Gastrocnemius medialis (tissue), 4 donors: ENCODE measurements at places on chromosomes 16 and 17. TPM values are rescaled to one million over a fixed set of nuclear protein-coding genes. Genes with fewer than 3 reads are reported as not detected.

FOXF1 gene
- not detected for total RNA-seq

MT1A gene
- 34.9 TPM for total RNA-seq

CSH1 gene
- total RNA-seq = not detected

SLC2A4 gene
- total RNA-seq = 175 TPM

PITPNM3 gene
- 0.87 TPM for total RNA-seq

CSNK1D gene
- 55.2 TPM for total RNA-seq

ANTKMT gene
- total RNA-seq = 84.0 TPM

DNA sequence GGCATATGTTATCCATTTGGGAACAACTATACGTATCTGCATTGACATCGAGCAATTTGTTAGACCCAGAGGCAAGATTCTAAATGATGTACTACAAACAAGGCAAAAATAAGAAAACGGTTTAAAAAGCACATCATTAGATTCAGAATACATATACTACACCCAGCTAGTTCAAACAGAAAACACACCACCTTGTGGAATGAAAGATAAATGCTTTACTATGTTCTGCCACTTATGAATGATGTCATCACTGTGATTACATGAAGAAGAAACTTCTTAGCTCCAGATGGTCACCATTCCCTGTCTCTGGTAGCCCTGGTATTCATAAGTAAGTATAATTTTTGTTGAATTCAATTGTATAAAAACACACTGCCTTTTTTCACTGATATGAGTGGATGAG lies 7.8 kb downstream of the NACA2 start:
- no peaks in the 10 kb centered on the region for H3K27me3 ChIP-seq
- H3K27ac ChIP-seq = no peak overlapping the region
- DNase-seq = no peak

GRCh38 chr17:33837281-33837680 lies 417.8 kb upstream of the CCL2 start:
- no peak overlapping the region for H3K27ac ChIP-seq
- H3K4me1 ChIP-seq = no peaks in the 10 kb centered on the region
- no peak for DNase-seq
- H3K27me3 ChIP-seq = no peaks in the 10 kb centered on the region

DNA sequence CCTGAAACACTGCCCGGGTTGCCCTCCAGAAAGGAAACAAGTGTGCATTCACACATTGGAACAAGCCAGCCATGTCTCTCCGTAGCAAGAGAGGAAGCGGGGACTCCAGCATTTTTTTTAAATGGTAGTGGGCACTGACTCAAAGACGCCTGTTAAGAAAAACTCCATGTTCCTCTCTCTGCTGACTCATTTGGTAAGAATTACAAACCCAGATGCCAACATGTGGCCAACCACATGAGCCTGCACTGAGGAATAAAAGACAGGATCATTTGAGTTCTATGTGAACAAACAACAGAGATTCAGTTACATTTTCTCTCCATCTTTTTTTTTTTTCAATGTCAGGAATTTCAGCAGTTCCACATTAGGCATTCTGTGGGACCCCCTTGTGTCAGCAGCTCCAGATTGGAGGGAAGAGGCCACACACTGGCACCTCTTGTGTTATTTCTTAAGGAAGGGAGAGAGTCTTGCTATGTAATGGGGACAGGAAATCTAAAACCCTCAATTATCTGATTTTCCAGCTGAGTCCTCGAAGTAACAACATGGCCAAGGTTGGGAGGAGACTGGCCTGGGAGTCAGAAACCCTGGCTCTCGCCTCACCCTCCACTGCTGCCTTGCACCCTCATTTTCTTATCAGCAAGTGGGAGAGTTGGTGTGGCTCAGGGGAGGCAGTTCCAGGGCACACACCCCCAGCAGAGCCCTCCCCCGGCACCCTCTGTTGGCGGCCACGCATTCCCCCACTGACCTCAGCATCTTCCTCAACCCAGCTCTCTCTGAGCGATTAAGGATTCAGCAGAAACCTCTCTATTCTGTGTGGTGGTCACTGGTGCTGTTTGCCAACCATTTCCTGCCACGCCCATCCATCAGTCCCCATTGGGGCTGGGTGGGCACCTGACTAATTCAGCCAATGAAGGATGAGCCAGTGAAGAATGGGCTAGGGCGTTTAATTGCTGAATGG lies 173.0 kb downstream of the FOXL1 start:
- H3K27me3 ChIP-seq = no peaks in the 10 kb centered on the region
- no peak for DNase-seq
- H3K4me1 ChIP-seq = peaks cover 7% of the 10 kb centered on the region

- no peak overlapping the region for H3K4me3 ChIP-seq
- H3K4me1 ChIP-seq = peaks cover 8% of the 10 kb centered on the region
- no peak for DNase-seq
Observed at GRCh38 chr17:8066841-8067775, 20.4 kb downstream of the ALOX12B start.

- peaks cover 23% of the 10 kb centered on the region for H3K36me3 ChIP-seq
- H3K27ac ChIP-seq = peak overlapping the region; percentile 12
- H3K27me3 ChIP-seq = peaks cover 6% of the 10 kb centered on the region
- DNase-seq = no peak
Observed at GRCh38 chr17:2043785-2044184, 2.0 kb downstream of the OVCA2 start.

DNA sequence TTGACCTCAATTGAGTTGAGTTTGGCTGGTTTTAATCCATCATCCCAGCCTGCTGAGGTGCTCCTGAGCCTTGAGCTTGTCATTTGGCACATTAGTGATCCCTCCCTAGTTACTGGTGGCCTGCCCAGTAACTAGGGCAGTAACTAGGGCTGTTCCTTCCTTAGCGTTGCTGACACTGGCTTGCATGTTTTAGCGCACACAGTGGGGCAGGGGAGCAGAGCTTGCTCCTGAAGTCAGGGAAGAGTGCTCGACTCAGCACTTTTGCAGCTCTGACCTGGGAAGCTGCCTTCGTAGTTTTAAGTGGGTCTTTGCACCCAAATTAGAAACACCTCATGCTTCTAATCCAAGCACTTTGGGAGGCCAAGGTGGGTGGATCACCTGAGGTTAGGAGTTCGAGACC lies 15.7 kb downstream of the CCDC42 start:
- H3K27ac ChIP-seq = no peak overlapping the region
- H3K4me3 ChIP-seq = no peak overlapping the region
- no peaks in the 10 kb centered on the region for H3K4me1 ChIP-seq
- H3K36me3 ChIP-seq = no peaks in the 10 kb centered on the region
- H3K27me3 ChIP-seq = no peaks in the 10 kb centered on the region

GRCh38 chr16:12289175-12290063 lies 312.9 kb downstream of the SNX29 start:
- no peak overlapping the region for H3K27ac ChIP-seq
- no peaks in the 10 kb centered on the region for H3K4me1 ChIP-seq
- H3K4me3 ChIP-seq = no peak overlapping the region
- no peaks in the 10 kb centered on the region for H3K36me3 ChIP-seq

DNA sequence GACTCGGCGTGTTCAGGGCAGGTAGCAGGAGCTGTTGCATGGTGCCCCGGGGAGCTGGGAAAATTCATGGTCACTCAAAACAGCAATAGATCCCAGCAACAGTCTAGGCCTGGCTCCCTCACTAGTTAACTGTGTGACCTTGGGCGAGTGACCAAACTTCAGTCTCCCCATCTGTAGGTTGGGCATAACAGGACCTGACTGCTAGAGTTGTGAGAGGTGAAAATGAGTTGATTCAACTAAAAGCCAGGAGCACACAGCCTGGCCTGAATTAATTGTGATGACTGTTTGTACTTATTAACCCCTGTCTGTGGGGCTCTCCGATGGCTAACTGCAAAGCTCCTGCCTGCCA lies 306.9 kb downstream of the SOX9 start:
- H3K27me3 ChIP-seq = no peaks in the 10 kb centered on the region
- no peak for DNase-seq
- H3K4me3 ChIP-seq = no peak overlapping the region
- H3K27ac ChIP-seq = no peak overlapping the region

- DNase-seq = no peak
- no peak overlapping the region for H3K4me3 ChIP-seq
- no peaks in the 10 kb centered on the region for H3K4me1 ChIP-seq
- H3K27me3 ChIP-seq = peaks cover 4% of the 10 kb centered on the region
- no peaks in the 10 kb centered on the region for H3K36me3 ChIP-seq
- no peak overlapping the region for H3K27ac ChIP-seq
Observed at GRCh38 chr16:57591086-57591869, 37.2 kb upstream of the ADGRG1 start.

DNA sequence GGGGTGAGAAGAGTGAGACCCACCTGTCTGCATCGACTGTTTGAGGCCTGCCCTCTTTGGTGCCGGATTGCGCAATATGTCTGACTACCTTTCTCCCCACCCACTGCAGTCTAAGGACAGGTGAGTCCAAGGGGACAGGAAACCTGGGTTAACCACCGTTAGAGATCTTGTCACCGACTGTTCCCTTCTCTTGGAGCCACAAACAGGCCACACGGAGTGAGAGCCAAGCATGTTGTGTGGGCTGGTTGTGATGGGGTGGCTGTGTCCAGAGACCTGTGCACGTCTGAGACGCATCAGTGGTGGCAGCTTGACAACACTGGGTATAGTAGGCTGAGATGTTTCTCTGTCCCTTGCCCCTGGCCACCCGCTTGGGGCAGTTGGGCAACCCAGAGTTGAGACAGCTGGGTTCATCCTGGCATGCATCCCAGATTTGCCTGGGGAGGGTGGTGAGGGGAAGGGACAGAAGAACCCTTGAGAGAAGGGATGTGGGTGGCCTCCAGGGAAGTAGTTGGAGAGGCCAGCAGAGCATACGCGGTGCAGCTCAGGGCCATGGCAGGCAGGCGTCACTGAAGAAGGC lies 21.4 kb downstream of the MPRIP start:
- H3K36me3 ChIP-seq = no peaks in the 10 kb centered on the region
- peak; percentile 97 for DNase-seq
- H3K27ac ChIP-seq = peak overlapping the region; percentile 79
- no peaks in the 10 kb centered on the region for H3K27me3 ChIP-seq
- no peak overlapping the region for H3K4me3 ChIP-seq

DNA sequence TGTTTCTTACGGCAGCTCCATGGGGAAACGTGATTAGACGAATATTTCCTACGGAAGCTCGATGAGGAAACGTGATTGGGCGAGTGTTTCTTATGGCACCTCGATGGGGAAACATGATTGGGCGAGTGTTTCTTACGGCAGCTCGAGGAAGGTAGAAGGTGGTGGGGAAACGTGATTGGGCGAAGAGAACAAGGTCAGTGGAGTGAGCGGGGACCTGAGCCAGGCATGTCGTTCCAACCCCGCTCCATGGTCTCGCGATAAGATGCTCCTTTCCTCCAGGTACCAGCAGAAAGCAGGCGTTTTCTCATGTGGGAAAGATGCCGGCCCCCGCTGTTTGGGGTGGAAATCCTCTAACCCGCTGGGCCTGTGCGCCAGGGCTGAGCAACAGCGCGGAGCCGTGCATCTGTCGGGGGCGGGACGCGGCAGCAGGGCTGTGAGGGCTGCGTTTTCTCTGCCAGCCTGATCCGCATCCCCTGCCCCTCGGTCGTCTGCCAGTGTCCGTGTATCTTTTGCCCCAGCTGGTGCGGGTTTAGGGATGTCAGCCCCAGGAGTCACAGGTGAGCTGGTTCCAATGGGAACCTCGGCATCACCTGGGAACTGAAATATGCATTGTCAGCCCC lies 25.6 kb upstream of the DOC2B start:
- no peaks in the 10 kb centered on the region for H3K36me3 ChIP-seq
- H3K4me3 ChIP-seq = no peak overlapping the region
- no peaks in the 10 kb centered on the region for H3K27me3 ChIP-seq
- H3K27ac ChIP-seq = no peak overlapping the region
- no peaks in the 10 kb centered on the region for H3K4me1 ChIP-seq
- DNase-seq = no peak

DNA sequence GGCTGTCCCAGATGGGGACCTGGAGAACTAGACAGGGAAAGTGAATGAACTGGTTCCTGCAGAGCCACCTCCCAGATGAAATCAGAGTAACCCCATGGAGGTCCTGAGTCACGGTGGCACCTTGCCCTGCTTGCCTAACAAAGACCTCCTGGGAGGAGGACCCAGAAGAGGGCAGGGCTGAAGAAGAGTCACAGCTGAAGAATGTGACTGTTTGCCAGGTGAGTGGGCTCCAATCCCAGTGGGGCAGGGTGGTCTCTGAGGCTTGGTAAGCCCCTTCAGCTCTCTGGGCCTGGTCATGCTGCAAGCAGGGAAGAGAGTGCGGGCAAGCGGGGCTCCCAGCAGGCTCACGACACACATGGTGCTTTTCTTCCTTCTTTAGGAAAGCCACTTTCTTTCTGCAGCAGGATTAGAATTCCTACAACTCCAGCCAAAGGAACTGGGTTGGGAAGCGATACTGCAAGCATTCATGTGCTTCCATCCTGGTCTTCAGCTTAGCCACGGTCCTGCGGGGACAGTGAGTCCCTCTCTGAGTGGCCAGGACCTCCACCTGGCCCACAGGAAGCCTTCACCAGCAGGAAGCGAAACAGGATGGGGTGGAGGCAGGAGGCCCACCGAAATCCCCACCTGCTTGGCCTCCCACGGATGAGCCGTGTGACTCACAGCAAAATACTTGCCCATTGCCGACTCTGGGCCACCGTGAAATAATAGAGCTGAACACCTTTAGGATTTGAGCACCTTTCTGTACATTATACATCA lies 4.3 kb downstream of the C16orf74 start:
- H3K27ac ChIP-seq = no peak overlapping the region
- H3K4me1 ChIP-seq = peaks cover 7% of the 10 kb centered on the region
- H3K36me3 ChIP-seq = no peaks in the 10 kb centered on the region
- peaks cover 11% of the 10 kb centered on the region for H3K27me3 ChIP-seq
- no peak for DNase-seq

DNA sequence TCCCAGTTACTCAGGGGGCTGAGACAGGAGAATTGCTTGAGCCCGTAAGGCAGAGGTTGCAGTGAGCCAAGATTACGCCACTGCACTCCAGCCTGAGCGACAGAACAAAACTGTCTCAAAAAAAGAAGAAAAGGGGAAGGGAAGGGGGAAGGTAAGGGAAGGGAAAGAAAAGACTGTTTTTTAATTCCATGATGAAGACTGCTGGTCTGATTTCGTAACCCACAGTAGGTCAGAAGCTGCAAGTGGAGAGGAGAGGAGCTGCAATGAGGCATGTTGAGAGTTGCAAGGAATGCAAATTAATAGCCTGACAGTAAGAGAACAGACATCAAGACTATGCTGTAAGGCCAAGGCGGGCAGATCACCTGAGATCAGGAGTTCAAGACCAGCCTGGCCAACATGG lies 33.3 kb downstream of the HELZ start:
- H3K27me3 ChIP-seq = no peaks in the 10 kb centered on the region
- no peaks in the 10 kb centered on the region for H3K4me1 ChIP-seq
- no peak overlapping the region for H3K4me3 ChIP-seq
- peaks cover under 1% of the 10 kb centered on the region for H3K36me3 ChIP-seq

GRCh38 chr16:27408602-27409031 lies 6.6 kb downstream of the IL21R start:
- no peaks in the 10 kb centered on the region for H3K4me1 ChIP-seq
- no peak for DNase-seq
- H3K36me3 ChIP-seq = no peaks in the 10 kb centered on the region

DNA sequence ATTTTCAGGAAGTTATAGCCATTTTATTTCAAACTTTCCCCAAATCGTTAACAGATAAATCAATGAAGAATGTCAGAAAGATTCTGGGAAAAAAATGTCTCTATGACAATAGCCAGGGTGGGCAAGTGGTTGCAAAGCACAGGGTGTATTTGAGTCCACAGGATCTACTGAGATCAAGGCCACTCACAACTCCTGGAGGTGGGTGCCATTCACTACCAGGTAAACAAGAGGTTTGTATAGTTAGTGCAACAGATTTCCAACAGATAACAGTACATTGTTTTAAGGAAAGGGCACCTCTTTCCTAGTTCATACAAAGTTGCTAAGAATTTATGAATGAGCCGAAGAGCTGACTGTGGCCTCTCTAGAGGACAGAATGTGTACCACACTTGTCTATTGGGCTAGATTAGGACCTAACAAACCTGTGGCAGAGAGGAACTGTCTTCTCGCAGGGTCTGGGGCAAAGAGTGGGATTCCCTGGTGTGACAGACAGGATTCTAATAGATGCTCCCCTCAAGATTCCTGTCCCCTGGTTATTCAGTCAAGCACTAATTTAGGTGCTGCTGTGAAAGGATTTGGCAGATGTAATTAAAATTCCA lies 52.0 kb upstream of the ZNF629 start:
- no peaks in the 10 kb centered on the region for H3K4me1 ChIP-seq
- DNase-seq = no peak
- no peak overlapping the region for H3K27ac ChIP-seq
